ENCODE measurements at places on chromosomes 1 and 21.

GRCh38 chr1:22133931-22134324 lies 9.0 kb downstream of the WNT4 start:
- DNase-seq, result no peak

DNA sequence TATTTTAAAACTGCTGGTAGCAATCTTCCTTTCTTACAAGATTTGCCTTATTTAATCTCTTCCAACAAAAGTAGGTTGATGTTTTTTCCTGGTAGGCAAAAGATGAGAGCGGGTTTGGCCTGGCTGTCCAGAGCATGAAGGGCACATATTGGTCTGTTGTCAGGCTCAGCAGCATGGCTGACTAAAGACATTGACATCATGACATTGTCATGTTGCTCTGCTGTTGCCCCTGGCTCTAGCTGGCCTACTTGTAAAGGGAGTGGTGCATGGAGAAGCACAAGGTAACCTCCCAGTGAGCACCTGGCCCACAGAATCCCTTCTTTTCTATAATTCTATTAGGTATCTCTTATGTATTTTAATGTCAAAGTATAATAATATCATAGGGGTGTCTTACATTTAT lies 23.6 kb downstream of the GNPAT start:
- no peak for DNase-seq

DNA sequence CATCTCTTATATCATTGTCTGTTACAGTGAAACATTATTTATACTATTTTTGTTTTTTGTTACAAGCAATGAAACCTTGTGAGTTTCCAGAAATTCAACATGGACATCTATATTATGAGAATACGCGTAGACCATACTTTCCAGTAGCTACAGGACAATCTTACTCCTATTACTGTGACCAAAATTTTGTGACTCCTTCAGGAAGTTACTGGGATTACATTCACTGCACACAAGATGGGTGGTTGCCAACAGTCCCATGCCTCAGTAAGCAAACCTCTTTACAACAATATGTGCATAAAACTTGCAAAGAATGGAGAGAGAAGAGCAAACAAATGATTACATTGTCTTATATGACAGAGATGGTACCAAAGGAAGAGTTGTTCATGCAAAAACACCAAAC lies 22.4 kb downstream of the CFHR4 start:
- DNase-seq, result no peak

GRCh38 chr1:247862756-247863155 lies 5.8 kb downstream of the TRIM58 start:
- no peak for DNase-seq

GRCh38 chr1:100995198-100995988 lies 30.2 kb downstream of the DPH5 start:
- DNase-seq, result no peak
